Femur (tissue), 1 donor: ENCODE measurements at places on chromosomes 5 and 9.

- no peak for DNase-seq
Measured at GRCh38 chr5:77946381-77947040, 170.4 kb upstream of the TBCA start.

DNA sequence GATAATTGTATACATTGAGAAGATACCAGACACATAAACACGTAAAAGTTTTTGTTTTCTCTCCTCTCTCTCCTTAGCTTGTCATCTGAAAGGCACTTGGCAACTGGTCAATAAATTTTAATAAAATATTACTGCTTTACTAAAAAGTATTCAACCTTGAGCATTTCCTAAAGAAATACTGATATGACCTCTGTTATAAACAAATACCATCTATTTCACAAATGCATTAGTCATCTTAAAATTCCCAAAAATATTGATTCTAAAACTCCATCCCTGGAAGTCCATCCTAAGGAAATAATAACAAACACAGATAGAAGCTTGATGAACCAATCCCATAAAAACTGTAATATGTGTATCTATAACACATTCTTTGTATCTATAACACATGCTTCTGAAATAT, 483.2 kb downstream of the TLR4 start:
- DNase-seq = no peak

DNA sequence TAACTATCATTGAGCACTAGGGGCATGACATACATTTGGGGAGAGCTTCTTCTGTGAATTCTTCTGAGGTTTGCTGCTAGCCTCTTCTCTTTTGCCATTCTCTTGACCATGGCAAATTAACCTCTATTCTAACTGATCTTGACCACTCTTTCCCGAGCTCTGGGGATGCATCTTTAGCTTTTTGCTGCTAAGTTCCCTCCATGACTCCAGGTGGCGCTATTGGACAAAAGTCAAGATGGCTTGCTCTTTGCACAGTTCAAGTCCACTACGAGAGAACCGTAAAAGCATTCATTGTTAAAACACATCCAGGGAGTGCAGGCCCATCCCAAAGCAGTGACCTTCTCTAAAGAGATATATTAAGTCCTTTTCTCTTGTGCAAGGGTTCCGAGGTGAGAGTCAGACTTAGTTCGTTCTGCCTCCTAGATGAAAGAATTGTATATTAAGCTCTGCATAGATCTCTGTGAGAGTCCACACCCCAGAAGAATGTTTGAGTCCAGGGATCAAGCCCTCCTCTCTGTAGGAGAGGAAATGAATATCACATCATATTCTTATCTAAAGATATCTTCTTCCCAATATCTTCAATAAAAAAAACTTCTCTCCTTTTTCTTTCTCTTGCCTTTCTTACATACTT, 1152.9 kb upstream of the CDH6 start:
- DNase-seq = peak; percentile 30

DNA sequence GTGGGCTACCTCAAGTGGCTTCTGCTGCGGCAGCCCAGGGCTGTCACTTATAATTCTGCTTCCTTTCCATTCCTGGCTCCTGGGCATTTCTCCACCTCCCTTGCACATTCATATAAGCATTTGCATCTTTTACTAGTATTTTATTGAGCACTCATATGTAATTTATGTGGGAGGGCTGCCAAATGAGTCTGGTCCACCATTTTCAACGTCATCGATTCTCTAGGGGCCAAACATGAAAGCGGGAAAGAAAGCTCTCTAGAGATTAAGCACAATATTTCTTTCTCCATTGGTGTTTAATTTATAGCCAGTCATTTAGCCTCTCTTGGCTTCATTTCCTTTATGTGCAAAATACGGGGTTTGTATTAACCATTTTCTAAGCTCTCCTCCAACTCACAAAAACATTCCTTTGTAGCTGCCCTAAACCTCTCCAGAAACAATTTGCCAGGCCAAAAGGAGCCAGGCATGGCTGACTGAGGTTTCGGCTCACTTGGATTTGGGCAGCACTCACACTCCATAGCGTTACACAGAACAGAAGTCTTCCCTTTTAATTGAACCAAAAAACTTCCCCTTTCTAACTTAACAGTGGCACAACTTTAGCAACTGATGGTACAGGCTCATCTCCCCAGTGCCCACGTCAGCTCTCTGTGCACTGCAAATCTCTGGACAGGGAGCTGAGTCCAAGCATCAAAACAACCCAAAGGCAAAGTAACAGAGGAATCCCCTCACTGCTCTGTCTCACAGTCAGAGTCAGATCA, 183.5 kb downstream of the ROR2 start:
- no peak for DNase-seq

GRCh38 chr5:104223885-104224773, 661.5 kb upstream of the NUDT12 start:
- no peak for DNase-seq

DNA sequence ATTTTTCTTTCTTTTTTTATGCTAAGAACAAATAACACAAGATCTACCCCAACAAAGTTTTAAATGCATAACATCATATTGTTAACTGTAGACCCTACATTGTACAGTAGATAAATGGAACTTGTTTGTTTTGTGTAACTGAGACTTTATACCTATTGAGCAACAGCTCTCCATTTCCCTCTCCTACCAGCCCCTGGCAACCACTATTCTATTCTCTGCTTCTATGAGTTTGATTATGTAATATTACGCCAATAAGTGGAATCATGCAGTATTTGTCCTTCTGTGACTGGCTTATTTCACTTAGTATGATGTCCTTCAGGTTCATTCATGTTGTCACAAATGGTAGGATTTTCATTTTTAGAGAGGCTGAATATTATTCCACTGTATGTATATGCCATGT, 308.2 kb upstream of the PRR16 start:
- no peak for DNase-seq

DNA sequence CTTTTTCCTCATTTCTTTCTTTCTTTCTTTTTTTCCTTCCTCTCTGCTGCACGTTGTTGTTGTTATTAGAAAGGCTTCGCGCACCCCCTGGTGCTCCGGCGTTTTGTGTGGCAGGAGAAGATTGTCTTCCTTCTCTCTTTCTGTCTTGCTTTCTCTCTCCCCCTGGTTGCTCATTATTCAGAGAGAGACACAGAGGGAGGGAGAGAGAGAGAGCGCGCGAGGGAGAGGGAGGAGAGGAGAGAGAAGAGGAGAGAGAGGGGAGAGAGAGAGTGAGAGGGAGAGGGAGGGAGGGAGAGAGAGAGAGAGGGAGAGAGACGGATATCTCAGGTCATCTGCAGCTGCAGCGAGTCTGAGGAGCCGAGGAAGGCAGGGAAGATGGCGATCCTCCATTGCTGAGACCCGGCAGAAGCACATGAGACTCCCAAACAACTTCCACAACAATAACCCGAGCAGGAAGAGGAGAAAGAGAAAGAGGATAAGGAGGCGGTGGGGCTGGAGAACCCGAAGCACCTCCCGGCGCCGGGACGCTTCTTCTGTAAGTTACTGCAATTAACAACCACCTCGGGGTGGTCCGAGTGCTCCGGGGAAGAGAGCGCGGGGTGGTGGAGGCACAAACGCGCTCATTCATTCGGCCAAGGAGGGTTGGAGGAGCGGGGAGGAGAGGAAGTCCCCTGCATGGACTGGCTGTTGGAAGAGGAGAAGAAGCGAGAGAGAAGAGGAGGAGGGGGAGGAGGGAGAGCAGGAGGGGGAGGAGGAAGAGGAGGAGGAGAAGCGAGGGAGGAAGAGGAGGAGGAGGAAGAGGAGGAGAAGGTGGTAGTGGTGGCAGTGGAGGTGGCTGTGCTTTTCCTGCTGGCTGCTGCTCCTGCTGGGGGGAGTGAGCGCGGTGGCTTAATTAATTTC, at the start of gene ZNF462:
TSS of gene ZNF462 (plus strand) at position 346 of the 900 bp plus-strand sequence. CDS start 60,218 bp downstream, outside the sequence.
- DNase-seq = peak; percentile 82

DNA sequence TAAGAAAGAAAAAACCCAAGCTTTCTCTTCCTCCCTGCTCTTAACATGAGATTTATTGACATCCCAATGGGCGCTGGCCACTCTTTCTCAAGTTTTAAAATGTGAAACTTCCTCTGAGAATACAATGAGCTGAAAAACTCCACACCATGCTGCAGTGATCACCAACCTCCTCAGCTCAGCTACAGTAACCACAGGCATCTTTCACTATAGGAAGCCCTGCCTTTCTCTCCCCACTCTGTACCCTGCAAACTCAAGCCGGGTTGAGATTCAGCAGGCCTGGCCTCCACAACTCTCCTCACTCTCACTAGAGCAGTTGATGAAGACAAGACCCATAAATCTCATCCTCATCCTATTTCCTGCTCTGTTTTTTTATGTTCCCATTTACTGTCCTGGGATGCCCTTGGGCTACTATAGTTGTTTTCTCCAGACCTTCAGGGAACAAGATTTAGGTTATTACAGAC, 48.3 kb downstream of the SH3TC2 start:
- no peak for DNase-seq

DNA sequence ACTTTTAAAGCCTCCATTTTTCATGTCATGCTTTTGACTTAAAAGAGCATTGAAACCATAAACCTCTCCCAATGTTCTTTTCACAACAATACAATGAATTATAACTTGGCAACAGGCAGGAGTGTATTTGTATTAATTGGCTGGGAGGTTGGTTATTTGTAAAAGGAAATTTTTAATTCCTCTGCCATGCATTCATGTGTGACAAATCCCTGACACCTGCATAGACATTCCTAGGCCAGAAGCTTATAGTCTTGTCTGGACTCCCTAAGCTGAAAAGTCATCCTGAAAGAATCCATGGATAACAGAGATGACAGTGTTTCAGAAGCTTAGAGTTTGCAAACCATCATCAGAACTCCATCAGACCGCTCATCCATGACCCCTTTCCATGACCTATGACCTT, 76.3 kb upstream of the PTGER4 start:
- no peak for DNase-seq

DNA sequence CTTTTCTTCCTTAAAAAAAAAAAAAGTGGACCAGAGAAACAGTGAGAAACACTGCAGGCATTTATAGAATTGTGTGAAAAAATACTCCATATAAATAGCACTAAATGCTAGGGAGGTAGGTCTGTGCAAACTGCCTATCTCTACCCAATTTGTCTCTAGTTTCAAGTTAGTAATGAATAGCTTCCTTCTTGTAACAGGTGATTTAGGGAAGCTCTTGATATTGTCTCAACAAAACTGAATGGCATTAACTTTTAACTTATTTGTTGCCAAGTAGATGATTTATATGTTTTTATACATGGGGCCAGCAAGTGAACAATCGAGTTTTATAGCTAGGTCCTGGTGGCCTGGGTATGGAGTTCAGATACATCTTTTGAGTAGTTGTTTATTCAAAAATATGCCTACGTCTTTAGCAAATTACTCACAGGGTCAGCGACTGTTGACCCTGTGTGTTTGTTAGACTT, 283.6 kb downstream of the NR3C1 start:
- no peak for DNase-seq

DNA sequence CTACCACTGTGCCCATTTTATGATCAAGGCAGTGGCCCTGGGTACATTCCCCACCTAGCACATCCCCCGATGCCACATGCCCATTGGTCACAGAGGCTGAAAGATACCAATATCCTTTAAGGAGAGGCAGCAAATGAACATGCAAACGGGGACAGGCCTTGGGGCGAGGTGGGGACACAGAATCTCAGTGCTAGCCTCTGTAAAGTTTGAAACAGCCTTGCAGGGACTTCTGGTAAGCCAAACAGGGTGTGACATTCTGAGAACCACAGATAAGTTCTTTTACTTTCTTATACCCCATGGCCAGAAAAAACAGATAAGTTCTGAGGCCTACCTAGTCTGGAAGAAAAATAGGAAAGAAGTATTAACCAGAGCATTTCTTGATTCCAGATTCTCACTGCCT, 60.5 kb downstream of the ACER2 start:
- no peak for DNase-seq

GRCh38 chr5:180797256-180798192, 5.1 kb downstream of the MGAT1 start:
- DNase-seq = no peak

GRCh38 chr5:133704411-133704810, 92.1 kb upstream of the FSTL4 start:
- DNase-seq = no peak
